ENCODE measurements at places on chromosomes 12 and 14. TPM values are rescaled to one million over a fixed set of nuclear protein-coding genes. Genes with fewer than 3 reads are reported as not detected.

DNA sequence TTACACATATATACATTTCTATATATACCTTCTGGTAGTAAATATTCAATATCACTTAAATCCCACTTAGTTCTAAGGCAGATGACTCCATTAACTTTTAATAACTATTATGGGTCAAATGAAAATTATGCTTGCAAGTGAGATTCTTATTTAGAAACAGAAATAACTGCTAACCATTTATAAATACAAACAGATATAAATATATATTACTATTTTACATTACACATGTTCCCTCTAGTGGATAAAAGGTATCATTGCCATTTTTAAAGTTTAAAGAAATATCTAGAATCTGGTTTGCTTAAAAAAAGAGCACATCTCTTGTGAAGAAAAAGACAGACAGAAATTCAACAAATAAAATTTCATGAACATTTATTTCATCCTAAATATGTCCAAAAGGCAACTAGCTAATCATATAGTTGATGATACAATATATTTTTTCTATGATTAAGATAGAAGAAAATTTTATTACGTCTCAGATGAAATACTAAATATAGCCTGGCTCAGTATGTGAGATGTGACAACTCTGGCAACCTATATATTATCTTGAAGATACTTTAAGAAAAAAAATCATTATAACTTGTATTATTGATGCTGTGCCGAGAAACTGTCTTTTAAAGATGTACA lies 11.7 kb upstream of the RAD51AP1 start:
- H3K27me3 ChIP-seq, result no peaks in the 10 kb centered on the region
- peaks cover 6% of the 10 kb centered on the region for H3K36me3 ChIP-seq
- H3K27ac ChIP-seq, result no peak overlapping the region
- DNase-seq, result no peak
- no peak overlapping the region for H3K4me3 ChIP-seq

GRCh38 chr12:105933671-105934665 lies 204.8 kb downstream of the NUAK1 start:
- H3K4me3 ChIP-seq, result no peak overlapping the region
- no peaks in the 10 kb centered on the region for H3K36me3 ChIP-seq
- no peaks in the 10 kb centered on the region for H3K4me1 ChIP-seq
- H3K27ac ChIP-seq, result no peak overlapping the region
- no peaks in the 10 kb centered on the region for H3K27me3 ChIP-seq

GRCh38 chr14:75430526-75430925 lies 2.7 kb downstream of the JDP2 start:
- H3K27me3 ChIP-seq, result peaks cover 30% of the 10 kb centered on the region
- no peaks in the 10 kb centered on the region for H3K36me3 ChIP-seq
- no peak overlapping the region for H3K27ac ChIP-seq
- H3K4me1 ChIP-seq, result peaks cover 24% of the 10 kb centered on the region

DNA sequence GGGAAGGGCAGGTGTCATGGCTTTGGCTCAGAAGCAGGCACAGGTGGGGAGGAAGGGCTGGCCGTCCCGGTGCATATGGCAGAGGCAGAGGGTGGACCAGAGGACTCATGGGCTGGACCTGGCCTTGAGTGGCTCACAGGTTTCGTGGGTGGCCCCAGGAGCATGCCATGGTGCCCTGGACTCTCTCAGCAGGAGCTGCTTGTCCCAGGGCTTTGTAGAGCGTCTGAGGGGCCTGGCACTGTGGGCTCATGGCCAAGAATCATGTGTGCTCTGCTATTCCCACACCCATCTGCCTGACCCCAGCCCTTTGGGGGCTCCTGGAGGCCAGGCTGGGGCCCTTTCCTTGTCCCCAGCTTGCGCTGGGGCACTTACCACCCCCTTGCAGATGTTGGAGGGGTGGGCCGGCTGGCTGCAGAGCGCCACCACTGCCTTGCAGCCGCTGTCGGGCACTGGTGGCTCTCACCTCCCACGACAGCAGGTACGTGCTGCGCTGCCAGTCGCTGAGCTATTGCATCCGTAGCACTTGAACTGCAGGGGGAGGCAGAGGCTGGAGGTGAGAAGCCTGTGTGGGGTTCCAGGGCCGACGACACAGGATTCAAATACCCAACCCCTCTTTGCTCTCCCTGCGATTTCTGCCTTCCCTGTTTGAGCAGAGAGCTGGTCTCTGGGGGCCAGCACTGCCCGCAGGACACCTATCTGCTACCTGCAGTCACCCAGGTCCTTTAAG lies 187.4 kb upstream of the PRMT8 start:
- DNase-seq, result no peak
- peaks cover 12% of the 10 kb centered on the region for H3K27me3 ChIP-seq
- no peak overlapping the region for H3K27ac ChIP-seq
- peaks cover 13% of the 10 kb centered on the region for H3K4me1 ChIP-seq
- no peaks in the 10 kb centered on the region for H3K36me3 ChIP-seq

KRT75 gene
- total RNA-seq, result not detected

MOAP1 gene
- total RNA-seq, result 27.5 TPM

POTEG gene
- total RNA-seq, result not detected

ANKRD33 gene
- total RNA-seq, result not detected

SETD1B gene
- 20.3 TPM for total RNA-seq
